ENCODE measurements at places on chromosomes 1 and 21. TPM values are rescaled to one million over a fixed set of nuclear protein-coding genes. Genes with fewer than 3 reads are reported as not detected.

LRRC53 gene
- total RNA-seq, result not detected

KAZN gene
- total RNA-seq, result 9.0 TPM

NPHS2 gene
- not detected for total RNA-seq

MYOG gene
- not detected for total RNA-seq

SPOCD1 gene
- total RNA-seq, result 58.6 TPM

NCSTN gene
- 165 TPM for total RNA-seq

CHIA gene
- total RNA-seq, result not detected

SPATA17 gene
- 1.5 TPM for total RNA-seq

CFAP141 gene
- not detected for total RNA-seq

SLC25A24 gene
- total RNA-seq, result 42.3 TPM

ZMYM4 gene
- total RNA-seq, result 50.4 TPM

SPATA1 gene
- total RNA-seq, result 1.8 TPM

OR2T11 gene
- not detected for total RNA-seq

BARHL2 gene
- not detected for total RNA-seq

KIF2C gene
- 3.8 TPM for total RNA-seq

SPRR1B gene
- not detected for total RNA-seq

CFHR3 gene
- not detected for total RNA-seq

CCDC17 gene
- total RNA-seq, result 1.5 TPM

LEFTY1 gene
- not detected for total RNA-seq

PADI1 gene
- total RNA-seq, result under 0.01 TPM

RNF187 gene
- total RNA-seq, result 46.0 TPM

PNRC2 gene
- 66.3 TPM for total RNA-seq

Data from osteoblast (primary cell).